Naive thymus-derived CD8-positive, alpha-beta T cell (primary cell): ENCODE measurements at places on chromosomes 5 and 9. TPM values are rescaled to one million over a fixed set of nuclear protein-coding genes. Genes with fewer than 3 reads are reported as not detected.

The SOX30 gene
- 0.44 TPM for total RNA-seq

The CTNND2 gene
- not detected for total RNA-seq

The NR6A1 gene
- not detected for total RNA-seq

The DOLPP1 gene
- total RNA-seq: 9.5 TPM

The NUDT12 gene
- 3.5 TPM for total RNA-seq

The BTNL8 gene
- total RNA-seq: not detected

The GTF3C5 gene
- total RNA-seq: 78.7 TPM
